Gastrocnemius medialis (tissue), 4 donors: ENCODE measurements at places on chromosomes 5 and 9. TPM values are rescaled to one million over a fixed set of nuclear protein-coding genes. Genes with fewer than 3 reads are reported as not detected.

DNA sequence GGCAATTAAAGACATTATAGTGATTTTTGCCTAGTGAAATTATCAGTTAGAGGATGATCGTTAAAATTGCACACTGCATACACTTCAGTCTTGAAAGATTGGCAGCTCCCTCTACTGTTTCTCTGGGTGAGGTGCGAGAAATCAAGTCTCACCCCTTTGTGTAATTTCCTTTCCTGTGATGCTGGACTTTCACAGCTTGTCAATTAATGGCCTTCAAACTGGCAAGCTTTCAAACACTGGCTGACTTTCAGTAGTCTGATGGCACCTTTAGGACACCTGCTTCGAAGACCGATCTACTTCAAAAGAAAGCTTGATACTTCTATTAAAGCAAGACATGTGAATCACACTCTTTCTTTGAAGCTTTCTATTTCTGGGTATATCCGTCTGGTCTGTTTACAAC lies 706.7 kb upstream of the PTPRD start:
- DNase-seq, result no peak

The LCN1 gene
- not detected for total RNA-seq

- no peak for DNase-seq
These were observed 29.2 kb downstream of the SUSD1 start for GRCh38 chr9:112145886-112146285.

DNA sequence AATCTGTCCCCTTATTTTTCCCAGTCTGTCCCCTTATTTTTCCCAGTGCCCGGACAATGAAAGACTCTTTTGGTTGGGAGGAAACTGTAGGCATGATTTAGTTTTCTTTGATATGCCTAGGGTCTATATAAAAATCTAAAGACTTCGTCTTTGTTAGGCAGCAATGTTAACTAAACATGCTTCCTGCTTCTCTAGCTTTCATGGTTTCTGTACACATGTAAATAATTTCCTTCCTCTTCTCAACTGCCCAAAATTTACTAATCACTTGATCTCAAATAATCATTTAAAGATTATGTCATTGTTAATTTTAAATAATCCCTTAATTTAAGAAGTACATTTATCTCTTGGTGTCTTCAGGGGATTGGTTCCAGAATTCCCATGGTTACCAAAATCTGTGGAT lies 47.8 kb upstream of the RAPGEF6 start:
- no peak for DNase-seq

The TBC1D9B gene
- total RNA-seq, result 65.9 TPM

GRCh38 chr5:40172721-40173120 lies 507.0 kb upstream of the PTGER4 start:
- no peak for DNase-seq

- DNase-seq, result no peak
These were observed 15.8 kb downstream of the GLRX start for GRCh38 chr5:95806687-95807086.

DNA sequence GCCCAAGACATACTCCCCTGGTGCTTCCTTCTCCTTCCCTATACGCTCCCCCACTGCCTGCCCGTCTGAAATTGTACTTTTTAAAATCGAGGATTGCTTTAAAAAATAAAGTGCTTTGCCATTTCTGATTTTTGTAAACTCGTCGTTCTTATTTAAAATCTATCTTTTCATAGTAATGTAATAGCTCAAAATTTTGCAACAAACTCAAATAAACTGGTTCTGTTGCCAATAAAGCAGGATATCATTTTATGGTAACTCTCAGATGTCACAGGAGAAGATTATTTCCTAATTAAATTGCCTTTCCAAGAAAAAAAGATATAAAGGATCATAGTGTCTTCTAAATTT lies 1.3 kb upstream of the NREP start:
- DNase-seq, result no peak

DNA sequence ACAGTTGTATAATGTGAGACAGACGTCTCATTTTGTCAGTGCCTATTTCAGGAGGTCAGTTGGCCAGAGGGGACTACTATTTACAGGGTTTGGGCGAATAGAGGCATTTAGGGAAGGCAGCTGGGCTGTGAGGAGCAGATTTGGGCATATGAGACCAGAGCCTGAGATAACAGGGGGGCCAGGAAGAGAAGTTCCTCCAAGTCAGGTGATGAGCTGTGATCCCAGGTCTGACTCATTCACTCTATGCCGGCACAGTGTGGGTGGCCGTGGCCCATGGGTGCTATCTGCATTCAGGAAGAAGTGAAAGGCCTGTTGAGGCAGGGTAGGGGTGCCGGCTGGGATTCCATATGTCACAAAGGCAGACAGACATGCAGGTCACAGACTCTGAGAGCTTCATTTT lies 142.8 kb downstream of the PDZD2 start:
- no peak for DNase-seq

GRCh38 chr9:114888607-114889006 lies 41.8 kb downstream of the TNFSF8 start:
- DNase-seq, result no peak

The F2RL2 gene
- total RNA-seq, result not detected

DNA sequence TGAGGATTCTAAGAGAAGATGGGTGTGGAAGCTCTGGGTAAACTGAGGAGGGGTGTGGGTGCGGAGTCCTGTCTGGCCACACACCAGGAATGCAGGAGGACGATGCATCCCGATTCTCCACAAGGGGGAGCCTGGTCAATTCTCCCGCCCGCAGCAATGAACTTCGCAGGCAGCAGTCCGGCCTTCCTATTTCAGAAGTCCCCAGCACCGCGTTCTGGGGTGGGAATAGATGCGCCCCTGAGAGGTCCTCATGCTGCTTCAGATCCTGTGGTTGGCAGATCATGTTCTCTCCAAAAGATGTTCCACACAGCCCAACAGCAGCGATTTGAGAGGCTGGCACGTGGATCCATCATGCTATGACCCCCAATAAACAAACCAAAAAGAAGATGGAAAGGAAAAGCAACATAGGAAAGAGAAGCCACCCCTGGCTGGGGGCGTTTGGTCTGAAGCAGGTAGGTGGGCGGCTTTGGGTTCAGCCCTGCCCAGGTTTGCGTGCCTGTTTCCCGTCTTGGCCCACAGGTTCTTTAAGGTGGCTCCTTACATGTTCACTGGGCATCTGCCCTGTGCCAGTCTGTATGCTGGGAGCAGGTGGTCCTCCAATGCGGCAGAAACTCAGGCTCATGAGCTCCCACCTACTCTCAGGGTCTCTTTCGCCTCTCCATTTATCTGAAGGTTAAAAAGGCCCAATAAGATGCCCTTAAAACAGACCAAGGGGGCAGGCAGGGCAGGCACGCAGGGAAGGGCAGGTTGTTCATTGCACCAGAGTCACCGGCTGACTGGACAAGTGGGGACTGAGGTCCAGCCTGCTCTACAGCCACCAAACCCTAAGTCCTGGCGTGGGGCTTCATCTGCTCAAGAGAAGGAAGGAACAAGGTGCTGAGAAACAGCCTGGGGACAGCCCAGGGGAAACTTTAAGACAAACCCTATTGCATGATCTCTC lies 171.6 kb downstream of the PAX5 start:
- DNase-seq, result no peak

DNA sequence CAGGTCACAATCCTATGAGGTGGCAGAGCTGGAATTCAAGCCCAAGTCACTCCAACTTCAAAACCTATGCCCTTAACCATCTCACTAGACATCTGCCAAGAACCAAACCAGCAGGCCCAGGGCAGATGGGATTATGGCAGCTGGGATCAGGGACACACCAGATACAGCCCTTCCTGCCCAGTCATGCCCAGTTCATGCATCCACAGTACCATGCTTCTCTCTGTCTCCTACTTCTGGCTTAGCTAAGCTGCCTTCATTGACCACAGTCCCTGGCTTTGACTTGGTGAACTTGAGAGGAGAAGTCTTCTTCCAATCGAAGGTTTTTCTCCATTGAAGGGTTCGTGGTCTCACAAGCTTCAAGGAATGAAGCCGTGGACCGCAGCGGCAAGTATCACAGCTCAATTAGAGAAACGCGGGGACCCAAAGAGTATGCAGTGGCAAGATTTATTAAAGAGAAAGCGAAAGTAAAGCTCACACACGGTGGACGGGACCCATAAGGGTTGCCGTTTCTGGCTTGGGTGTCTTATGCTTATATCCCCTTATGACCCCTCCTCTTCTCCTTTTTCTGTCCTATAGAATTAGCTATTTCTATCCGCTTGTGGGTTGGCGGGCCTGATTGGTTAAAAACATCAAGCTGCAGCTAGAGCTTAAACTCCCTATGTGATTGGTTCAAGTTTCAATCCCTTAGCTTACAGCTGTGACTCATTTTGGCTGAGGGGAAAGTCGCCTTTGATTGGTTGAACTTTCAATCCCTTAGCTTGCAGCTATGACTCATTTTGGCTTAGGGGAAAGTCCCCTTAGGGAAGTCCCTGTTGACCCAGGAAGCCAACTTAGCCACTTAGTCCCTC lies 101.2 kb downstream of the TRIM36 start:
- DNase-seq, result no peak

The LRRC19 gene
- total RNA-seq, result not detected

GRCh38 chr5:66891184-66891925 lies 295.2 kb downstream of the MAST4 start:
- DNase-seq, result no peak

DNA sequence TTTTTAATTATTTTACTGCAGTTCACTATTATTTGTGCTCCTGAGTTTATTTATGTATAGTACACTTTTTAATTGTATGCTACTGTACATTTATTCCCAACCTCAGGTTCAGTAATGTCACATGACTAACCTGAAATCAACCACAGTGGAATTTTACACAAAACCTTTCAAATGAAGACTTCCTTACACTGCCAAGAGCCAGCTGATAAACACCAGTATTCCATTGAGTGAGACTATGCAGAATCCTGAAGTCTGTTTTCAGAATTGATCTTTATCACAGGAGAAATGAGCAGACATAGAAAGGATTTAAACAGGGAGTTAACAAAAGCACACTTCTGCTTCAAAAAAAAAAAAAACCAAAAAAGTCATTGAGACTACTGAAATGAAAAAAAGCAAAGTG lies 219.5 kb downstream of the PRR16 start:
- no peak for DNase-seq

GRCh38 chr9:114250235-114250568 lies 72.7 kb upstream of the ORM1 start:
- DNase-seq, result peak; percentile 45

- DNase-seq, result no peak
These were observed 78.0 kb upstream of the C6 start for GRCh38 chr5:41291323-41291722.

The GRIN1 gene
- total RNA-seq, result not detected

GRCh38 chr5:76952795-76953536 lies at the start of gene CRHBP:
TSS of gene CRHBP (plus strand) at chr5:76953045. CDS start at chr5:76953135, 90 bp downstream.
- DNase-seq, result no peak

GRCh38 chr5:95219411-95219810 lies 65.5 kb downstream of the MCTP1 start:
- DNase-seq, result no peak

The MYMK gene
- total RNA-seq, result not detected

DNA sequence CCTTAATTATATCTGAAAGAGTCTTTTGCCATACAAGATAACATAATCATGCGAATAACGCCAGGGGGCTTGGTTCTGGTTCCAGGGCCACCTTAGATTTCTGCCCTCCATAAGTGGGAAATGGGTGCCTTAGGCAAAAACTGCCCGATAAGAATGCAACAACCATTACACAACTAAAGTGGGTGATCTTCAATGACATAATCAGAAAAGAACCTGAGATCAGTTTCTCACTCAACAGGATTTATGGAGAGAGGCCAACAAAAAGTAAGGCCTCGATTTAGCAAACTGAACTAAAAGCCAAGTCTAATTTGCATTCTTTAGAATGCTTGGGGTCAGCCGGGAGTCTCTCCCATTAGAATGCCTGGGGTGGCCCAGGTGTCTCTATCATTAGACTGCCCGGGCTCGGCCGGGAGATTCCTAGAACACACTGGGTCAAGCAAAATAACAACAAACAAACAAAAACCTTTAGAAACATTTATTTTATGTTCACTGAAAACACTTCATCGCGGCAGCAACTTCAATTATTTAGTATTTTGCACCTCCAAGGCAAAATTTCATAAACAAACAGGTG lies 194.8 kb downstream of the AUH start:
- no peak for DNase-seq

DNA sequence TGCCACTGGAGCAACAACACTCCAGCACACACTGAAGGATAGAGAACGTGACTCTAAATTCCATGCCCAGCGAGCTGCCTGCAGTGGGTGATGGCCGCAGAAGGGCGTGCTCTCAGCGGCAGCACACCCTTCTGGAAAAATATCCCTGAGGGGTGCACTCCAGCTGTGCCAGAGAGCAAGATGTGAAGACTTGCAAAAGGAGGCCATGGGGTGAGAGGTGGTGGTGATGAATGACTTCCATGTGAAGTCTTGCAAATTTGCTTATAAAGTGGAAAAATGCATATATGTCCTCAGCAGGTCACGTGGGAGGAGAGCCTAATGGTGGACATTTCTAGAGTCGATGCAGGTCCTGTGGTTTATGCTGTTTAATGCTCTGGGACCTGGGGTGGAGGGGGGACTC lies 39.8 kb upstream of the COL5A1 start:
- no peak for DNase-seq

The ANKRD31 gene
- total RNA-seq, result not detected

GRCh38 chr9:124696101-124696500 lies 75.0 kb downstream of the NR6A1 start:
- no peak for DNase-seq

DNA sequence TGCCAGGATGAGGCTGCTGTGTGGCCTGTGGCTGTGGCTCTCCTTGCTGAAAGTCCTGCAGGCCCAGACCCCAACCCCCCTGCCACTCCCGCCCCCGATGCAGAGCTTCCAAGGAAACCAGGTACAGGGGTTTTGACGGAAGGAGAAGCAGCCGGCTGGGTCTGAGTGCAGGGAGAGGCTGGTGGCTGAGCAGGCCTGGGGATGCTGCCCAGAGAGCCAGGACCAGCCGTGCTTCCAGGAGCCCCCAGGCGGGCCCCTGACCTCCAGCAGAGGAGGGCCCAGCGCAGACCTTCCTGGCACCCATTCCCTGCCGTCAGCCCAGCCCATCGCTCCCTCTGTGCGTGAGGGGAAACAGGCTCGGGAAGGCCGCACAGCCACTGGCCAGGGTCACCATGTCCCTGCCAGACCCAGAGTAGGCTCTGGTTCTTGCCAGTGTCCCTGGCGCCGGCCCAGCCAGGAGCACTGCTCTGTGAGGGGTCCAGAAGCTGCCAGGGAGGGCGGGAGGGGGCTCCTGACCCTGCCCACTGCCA lies 313 bp downstream of the LCN12 start:
- no peak for DNase-seq

- peak; percentile 1 for DNase-seq
These were observed 839 bp downstream of the GABRG2 start for GRCh38 chr5:162068412-162068811.

DNA sequence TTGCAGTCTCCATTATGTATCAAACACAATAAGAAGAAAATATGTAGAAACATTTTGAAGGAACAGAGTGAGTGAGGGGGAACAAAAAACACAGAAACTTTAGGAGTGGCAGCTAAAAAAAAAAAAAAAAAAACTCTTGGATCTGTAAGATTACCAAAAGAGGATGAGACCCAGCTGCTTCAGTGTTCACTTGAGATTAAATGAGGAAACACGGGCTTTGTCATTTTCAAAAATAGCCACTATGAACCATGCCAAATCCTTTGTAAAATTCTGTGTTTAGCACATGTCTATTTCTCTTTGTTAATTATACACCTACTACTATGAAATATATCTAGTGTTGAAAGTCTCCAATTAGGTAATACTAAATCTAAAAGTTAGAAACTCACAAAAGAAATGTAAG lies 485.9 kb downstream of the EFNA5 start:
- no peak for DNase-seq

The PCDHGB7 gene
- total RNA-seq, result 5.7 TPM

- no peak for DNase-seq
These were observed 46.1 kb downstream of the NR6A1 start for GRCh38 chr9:124725068-124725452.

GRCh38 chr5:181235323-181235688 lies 8.4 kb downstream of the RACK1 start:
- no peak for DNase-seq
